Muscle of leg (tissue), 16 donors: ENCODE measurements at places on chromosomes 7 and 10.
A peak's percentile ranks its signal among the peaks of the same experiment; 100 is the strongest.

DNA sequence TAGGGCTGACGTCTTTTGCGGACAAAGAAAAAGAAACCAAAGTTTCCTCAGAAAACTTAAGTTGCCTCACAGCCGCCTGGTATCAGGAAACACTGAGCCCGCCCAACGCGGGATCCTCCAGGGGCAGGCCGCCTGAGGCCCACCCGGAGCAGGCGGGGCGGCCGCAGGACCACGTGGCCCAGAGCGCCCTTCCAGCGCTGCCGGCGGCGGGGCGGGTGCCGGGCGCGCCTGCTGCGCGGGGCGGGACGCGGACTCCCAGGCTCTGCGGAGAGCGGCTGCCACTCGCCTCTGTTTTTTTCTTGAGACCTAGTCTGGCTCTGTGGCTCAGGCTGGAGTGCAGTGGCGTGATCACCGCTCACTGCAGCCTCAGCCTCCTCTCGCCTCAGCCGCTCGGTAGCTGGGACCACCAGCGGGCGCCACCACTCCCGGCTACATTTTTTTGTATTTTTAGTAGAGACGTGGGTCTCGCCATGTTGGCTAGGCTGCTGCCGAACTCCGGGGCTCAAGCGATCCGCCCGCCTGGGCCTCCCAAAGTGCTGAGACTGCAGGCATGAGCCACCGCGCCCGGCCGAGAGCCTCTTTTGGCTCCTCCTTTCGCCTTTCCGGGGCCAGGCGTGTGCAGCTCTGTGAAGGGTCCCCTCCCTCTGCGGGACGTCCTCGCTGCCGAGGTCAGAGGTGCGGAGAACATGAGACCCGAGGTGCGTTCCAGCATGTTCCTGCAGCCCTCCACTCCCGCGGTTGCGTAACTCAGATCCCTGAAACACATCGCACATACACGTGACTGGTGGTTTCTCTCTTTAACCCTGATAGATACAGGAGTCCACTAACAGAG lies 11.6 kb upstream of the HNRNPF start:
- DNase-seq = peak; percentile 94

DNA sequence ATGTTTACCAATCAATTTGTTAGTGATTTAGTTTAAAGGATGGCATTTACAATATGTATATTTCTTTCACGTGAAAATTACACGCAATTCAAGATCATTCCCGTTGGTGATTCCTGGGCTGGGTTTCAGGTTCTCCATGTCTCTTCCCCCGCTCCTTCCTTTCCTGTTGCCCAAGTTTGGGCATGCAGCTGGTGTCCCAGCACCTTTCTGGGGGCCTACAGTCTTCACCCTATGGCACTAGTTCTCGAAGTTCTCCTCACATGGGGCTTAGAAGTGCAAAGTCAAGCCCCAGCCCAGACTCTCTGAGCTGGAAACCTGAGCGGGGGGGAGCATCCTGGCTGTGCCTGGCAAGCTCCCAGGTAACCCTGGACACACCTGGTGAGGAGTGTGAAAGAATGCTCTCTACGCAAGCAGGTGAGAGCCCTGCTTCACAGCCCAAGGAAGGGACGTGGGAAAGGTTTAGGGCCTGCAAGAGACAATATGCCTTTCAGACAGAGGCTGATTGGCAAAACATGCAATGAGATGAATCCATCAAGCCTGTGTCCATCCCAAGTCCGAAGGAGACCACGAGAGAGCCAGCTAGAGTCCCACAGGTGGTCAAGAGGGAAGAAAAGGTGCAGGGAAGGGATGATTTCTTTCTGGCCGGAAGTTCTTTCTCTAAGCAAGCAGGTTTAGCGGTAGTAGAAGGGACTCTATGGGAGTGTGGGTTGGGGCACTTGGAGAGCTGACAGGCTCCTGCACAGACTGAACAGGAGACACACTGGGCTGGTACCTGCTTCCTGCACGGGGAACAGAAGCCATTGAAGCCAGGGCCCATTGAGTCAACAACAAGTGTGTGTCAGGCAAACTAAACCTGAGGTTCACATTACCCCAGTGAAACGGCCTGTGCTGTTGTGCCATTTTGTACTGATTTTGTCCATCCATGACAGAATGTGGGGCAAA lies 131.1 kb downstream of the ADARB2 start:
- no peak for DNase-seq

DNA sequence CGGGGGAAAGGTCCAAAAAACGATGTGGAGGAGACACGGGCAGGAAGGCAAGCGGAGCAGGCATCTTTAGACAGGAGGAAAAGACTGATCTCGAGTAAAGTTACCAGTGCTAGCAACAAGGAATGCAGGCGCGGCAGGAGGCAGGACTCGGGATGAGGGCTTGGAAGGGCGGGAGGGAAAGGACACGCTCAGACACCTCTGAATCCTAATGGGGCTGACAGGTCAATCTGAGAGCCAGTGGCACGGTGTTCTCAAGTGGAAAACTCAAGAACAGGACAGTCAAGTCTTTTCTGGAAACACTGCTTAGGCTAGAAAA lies 155.3 kb upstream of the COBL start:
- no peak for DNase-seq

GRCh38 chr10:128147064-128147463 lies 20.8 kb upstream of the MKI67 start:
- no peak for DNase-seq

DNA sequence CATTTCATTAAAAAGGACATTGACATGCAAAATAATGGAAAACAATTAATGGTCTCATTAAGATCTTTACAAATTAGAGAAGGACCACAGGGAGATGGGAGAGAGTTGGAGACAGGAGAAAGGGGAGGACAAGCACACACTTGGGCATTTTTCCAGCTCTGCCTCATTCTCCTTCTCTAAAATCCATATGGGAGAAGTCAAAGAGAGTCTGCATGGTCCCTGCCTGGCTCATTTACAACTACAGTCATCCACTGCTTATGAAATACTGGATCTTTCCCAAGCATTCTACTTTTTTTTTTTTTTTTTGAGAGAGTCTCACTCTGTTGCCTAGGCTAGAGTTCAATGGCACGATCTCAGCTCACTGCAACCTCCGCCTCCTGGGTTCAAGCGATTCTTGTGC lies 518.9 kb upstream of the CELF2 start:
- peak; percentile 9 for DNase-seq

DNA sequence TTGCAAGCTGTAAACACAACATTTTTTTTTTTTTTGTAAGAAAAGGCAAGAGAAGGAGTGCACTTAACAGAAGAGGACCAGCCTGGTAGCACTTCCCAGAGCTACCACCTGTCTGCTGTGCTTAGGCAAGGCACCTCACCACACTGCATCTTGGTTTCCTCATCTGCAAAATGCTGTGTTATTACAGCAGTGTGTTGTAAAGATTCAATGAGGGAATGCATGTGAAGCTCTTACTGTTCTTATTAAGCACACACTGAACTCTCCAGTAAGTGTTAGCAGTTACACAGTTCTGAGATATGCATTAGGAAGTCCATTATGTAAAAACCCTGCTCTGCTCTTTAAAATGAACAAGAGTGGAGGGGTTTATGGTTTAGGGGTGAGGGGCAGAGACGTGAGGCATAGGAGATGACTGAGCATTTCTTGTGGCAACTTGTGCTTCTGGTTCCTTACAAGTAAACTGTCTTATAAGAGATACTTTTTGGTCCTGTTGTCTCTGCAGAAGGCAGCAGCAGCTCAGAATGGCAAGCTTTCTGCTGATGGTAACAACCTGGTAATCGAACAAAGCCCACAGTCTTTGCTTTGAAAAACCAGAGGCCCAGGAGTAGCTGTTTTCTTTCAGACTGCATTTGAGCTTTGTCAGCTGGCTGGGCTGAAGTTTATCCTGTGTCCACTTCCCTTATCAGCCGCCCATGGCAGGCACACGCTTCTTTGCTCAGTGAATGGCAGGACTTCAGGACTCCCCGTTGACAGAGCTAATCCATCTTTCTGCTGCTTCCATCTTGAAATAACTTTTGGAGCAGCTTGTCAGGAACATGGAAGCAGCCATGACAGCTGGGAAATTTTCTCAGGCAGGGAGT lies 98.8 kb upstream of the BMPER start:
- no peak for DNase-seq

- peak; percentile 76 for DNase-seq
Measured at GRCh38 chr7:13333371-13333770, 645.9 kb downstream of the ARL4A start.

- no peak for DNase-seq
Measured at GRCh38 chr7:65840446-65840845, 32.4 kb upstream of the VKORC1L1 start.

DNA sequence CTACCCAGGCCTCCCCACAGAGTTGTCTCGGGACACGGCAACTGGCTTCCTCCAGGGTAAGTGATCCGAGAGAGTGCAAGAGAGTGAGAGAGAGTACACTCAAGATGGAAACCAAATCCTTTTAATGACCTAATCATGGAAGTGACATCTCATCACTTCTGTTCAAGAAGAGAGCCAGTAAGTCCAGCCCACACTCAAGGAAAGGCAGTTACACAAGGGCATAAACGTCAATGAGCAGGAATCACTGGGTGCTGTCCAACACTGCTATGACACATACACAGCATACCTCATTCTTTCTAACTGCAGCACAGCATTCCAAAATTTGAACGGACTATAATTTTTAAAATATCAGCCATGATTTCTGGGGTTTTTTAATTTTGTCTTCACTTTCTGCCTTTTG lies 29.3 kb upstream of the OSBPL3 start:
- DNase-seq = no peak

DNA sequence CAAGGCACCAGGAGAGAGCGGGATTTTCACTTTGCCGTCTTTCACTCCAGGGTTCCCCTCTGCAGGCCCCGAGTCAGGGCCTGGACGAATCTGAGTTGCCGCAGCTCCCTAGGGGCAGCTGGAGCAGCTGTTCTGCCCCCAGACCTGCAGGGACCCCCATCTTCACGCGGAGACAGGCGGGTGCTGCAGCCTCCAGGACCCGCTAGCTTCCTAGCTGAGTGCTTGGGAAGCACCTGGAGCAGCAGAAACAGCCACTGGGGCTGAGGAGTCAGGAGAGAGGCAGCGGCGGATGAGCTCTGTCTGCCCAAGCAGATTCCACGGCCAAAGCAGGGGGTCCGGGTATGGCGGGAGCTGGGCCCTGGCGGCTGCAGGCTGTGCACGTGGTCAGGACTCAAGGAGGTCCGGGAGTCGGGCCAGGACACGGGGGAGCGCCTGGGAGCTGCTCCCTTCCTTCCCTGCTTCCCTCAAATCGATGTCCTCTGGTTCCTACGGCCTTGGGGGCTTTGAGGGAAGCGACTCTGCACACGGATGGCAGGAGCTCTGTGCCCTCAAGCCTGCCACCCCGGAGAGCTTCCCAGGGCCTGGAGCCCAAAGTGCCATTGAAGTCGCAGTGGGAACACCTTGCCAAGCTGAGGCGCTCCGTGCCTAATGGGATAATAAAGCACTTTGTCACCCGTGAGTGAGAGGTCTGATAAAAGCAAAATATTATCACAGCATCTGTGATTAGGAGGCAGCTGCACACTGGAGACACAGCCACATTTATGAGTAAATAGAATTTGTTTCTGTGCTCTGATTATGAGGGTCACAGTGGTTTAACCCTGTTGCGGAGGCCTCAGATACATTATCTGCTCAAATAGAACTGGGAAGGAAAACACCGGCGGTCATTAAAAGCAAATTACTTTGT lies 17.2 kb downstream of the MNX1 start:
- DNase-seq = peak; percentile 35

- DNase-seq = no peak
Measured at GRCh38 chr7:51082940-51083533, 233.6 kb downstream of the COBL start.

DNA sequence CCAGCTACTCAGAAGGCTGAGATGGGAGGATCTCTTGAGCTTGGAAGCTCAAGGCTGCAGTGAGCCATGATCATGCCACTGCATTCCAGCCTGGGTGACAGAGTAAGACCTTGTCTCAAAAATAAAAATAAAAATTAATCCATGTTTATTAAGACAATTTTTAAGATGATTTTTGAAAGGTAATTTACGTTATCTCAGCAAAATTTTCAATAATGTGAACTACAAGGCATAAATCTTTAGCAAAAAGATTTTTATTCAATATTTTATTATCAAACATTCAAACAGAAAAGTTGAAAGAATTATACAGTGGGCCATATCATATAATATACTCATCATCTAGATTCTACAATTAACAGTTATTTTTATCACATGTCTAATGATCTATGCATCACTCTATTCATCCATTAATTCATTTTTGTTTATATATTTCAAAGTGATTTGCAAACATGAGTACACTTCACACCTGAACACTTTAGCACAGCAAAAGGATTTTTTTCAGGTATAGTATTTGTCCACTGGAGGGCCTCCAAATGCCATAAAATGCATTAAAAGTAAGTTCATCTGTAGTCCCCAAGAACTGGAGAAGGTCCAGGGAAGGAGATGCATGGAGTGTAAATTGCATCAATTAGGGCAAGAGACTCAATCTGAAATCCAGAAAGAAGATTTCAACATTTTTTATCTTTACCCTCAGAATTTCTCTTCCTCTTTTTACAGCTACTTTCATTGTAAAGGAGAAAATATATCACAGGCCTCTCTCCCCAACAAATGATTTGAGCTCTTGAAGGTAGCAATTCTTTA lies 38.6 kb upstream of the RSBN1L start:
- peak; percentile 71 for DNase-seq

GRCh38 chr7:116588225-116588624 lies 63.4 kb downstream of the CAV1 start:
- no peak for DNase-seq

- peak; percentile 89 for DNase-seq
Measured at GRCh38 chr7:130393101-130393561, 12.8 kb downstream of the CPA1 start.

DNA sequence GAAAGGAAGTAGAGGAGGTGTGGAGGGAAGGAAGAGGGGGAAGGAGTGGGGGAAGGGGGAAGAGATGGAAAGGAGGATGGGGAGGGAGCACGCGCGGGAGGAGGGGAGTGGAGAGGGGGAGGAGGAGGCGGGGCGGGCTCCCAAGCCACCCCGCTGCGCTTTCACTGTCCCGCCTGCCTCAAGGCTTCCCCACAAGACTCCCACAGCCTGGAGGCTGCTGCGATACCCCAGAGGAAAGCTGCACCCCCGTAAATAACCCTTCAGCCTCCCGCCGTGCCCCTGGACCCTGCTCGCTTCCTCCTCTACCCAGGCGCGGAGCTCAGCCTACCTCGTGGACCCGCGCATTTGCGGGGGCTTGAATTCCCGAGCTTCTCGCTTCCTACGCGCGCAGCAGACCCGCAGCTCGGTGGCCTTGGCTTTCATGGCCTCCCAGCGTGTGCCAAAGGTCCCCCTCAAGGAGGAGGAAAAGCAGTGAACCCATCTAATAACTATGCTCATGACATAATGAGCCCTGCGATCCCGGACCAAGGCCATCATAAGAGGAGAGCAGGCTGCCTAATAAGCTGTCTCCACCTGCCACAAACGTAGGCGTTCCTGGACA lies at the start of gene C10orf67:
TSS of gene C10orf67 (minus strand) at position 557 of the 601 bp plus-strand sequence. CDS start at position 534, 23 bp downstream.
- peak; percentile 34 for DNase-seq

DNA sequence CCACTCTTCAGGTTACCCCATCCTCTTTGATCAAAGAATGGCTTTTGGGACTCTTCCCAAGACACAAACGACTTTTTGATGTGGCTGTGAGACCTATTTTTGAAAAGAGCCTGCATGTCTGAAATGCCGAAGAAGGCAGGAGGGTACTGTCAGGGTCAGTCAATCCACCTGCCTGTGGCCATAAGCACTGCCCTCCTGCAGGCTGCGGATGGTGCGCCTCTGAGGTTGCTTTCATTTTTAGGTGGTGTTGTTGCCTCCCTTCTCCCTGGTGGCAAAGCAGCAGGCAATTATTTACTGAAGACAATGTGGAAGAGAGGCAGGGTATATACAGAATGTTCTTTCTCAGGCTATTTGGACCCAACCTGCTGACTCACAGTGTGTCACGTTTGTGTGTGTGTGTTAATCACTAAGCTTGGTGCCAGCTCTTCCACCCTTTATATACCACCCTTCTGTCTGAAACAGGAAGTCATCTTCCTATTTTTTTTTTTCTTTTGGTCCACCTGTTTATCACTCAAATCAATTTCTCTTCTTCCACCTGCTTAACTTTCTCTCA lies 1421.2 kb upstream of the CELF2 start:
- no peak for DNase-seq

- DNase-seq = peak; percentile 61
Measured at GRCh38 chr10:27774831-27775230, 29.2 kb upstream of the MKX start.
